Esophagus muscularis mucosa (tissue), 4 donors: ENCODE measurements at places on chromosomes 2 and 18. TPM values are rescaled to one million over a fixed set of nuclear protein-coding genes. Genes with fewer than 3 reads are reported as not detected.

- DNase-seq, result peak; percentile 37
These were observed 982 bp downstream of the HJURP start for GRCh38 chr2:233853353-233853752.

DNA sequence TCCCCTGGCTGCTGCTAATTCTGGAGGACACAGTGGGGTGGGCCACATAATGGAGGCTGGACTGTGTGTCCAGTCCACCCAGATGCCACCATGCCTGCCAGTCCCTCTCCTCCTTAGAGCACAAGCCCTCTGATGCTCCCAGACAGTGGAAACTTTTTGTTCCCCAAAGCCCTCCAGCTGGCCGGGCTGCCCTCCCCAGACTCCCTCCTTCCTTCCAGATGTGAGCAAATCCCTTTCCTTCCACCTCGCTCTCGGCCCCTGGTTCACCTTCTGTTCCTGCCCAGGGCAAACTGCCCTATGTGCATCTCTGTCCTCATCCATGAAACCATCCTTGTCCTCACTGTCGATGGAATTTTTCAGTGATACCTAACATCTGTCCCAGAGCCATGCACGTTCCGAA is 33.9 kb downstream of the LRRFIP1 start:
- no peak for DNase-seq

The ANTXR1 gene
- total RNA-seq, result 86.3 TPM

The FIGN gene
- 11.0 TPM for total RNA-seq

DNA sequence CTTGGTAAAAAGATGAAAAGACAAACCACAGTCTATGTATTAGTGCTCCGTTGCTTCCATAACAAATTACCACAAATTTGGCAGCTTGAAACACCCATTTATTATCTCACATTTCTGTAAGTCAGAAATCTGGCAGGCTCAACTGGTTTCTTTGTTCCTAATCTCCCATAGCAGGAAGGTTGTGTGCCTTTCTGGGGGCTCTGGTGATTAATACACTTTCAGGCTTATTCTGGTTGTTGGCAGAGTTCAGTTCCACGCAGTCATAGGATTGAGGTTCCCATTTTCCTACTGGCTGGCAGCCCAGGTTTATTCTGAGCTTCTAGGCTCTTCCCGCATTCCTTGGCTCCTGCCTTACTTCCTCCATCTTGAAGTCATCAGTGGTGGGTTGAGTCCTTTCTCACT is 189.3 kb downstream of the ANAPC1 start:
- DNase-seq, result no peak

GRCh38 chr2:54862742-54863141 is 139.3 kb downstream of the EML6 start:
- no peak for DNase-seq

DNA sequence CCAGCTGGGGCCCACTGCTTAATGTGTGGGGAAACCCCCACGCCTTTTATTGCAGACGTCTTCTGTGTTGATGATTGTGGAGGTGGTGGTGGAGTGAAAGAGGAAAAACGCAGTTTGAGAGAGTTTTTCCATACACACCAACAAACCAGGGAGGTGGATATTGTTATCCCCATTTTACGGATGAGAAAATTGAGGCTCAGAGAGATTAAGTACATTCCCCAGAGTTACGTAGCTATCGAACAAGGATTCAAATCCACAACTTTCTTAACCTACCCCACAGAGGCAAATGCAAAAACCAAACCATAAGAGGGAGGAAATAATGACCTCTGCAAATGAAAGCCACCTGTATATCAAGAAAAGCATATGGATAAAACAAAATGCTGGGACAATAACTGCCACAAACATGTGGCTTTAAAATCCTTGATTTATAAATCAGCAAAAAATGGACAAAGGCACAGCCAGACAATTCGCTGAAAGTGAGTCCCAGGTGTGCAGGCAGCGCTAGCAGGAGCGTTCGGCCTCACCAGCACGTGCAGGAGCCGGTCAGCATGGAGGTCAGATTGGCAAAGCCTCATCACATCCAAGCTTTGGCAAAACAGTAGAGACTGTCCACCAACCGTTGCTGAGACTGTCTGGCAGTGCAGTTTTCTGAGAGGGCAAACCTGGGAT is 12.6 kb upstream of the RAB17 start:
- no peak for DNase-seq

The ZC3H6 gene
- 13.5 TPM for total RNA-seq

The MAL gene
- total RNA-seq, result 46.2 TPM

DNA sequence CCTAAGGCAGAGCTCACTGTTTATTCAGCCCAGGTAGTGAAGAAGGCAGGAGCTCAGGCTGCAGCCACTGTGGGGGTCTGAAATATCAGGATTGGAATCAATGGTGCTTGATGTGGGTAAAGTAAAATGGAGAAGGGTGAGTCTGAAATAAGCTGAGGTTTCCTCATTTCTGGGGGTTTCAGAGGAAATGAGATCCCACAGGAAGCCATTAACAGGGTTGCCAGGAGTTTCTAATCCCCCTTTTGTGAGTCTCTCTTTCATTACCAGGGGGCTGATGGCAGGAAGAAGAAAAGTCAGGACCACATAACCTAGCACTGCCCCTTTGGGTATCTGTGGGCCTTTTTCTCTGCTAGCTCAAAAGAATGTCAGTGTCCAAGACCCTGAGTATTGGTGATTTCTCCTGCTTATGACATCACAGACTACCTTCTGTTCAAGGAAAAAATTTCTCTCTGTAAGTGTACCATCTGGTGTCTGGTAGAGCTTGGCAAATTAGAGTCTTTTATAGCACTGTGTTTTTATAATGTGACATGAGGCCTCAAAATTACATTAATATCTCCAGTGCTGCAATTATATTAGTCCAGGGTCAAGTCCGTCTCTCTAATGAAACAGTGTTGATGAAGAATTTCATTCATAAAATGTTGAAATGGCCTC is 56.0 kb downstream of the LBH start:
- DNase-seq, result no peak

The DUSP19 gene
- total RNA-seq, result 5.4 TPM

The ERFE gene
- 0.39 TPM for total RNA-seq

- DNase-seq, result peak; percentile 92
These were observed 9.0 kb downstream of the CYBRD1 start for GRCh38 chr2:171531291-171531690.

The CIB4 gene
- total RNA-seq, result not detected

GRCh38 chr2:3624059-3624794 is 29.3 kb downstream of the COLEC11 start:
- DNase-seq, result no peak

The EMILIN2 gene
- total RNA-seq, result 10.8 TPM

DNA sequence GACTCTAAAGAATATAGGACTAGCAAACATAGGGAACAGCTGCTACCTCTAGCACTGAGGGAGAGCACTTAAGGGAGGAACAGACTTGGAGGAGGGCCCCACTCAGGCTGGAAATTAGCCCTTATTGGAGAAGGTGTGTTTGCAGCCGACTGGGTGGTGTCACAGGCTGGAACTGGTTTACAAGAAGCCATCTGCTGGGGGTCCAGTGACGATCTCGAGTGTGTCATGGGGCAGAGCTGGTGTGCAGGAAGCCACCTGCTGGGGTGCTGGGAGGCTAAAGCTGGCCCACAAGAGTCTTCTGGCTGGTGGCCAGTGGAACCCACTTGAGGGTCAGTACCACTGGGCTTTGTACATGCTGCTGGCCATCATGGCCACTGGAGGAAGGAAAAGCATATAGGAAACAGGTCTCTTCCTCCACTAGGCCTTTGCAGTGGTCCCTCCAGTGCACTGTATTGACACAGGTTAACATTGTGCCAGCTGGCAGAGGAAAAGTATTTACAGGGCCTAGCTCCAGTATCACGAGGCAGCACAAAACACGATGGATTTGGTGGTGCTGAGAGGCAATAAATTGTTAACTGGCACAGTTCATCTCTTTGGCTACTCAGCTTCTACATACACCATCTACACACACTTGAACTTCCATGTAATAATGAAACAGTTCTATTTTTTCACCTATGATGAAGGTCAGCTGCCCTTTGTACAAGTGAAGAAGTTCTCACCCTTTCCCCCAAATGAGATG is 43.6 kb downstream of the MAP3K20 start:
- no peak for DNase-seq

DNA sequence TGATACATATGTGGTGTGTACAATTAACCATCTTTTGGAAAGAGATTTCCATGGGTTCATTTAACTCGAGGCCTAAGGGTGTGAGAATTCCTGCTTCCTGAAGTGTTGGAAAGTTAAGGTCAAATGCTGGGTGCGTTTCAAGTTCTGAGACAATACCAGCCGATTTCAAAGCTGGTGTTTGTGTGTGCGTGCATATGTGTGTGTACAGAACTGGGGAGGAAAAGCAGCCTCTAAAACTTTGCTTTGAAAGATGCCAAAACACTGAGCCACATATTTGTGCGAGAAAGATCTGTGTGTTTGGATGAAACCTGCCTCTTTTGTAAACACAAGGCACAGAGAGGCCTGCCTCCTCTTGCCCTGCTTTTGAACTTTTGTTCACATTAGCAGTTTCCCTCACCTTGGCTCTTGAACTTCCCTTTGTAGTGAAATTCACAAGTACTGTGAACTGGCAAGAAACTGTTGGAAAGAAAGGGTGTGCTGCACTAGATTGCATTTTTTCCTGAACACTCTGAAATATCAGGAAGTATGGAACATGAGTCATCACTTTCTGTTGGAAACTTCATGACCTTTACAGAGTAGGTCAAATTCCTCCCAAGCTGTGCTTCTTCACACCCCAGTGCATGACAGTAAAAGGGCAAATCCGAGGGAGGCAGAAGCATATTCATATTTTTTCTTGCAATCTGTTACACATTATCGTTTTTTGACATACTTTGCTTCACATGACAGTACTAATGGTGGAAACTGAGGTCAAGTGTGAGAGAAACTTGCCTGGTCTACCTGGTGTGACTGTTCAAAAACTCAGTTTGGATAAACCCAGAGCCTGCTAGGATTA is 20.0 kb upstream of the CAVIN2 start:
- no peak for DNase-seq

DNA sequence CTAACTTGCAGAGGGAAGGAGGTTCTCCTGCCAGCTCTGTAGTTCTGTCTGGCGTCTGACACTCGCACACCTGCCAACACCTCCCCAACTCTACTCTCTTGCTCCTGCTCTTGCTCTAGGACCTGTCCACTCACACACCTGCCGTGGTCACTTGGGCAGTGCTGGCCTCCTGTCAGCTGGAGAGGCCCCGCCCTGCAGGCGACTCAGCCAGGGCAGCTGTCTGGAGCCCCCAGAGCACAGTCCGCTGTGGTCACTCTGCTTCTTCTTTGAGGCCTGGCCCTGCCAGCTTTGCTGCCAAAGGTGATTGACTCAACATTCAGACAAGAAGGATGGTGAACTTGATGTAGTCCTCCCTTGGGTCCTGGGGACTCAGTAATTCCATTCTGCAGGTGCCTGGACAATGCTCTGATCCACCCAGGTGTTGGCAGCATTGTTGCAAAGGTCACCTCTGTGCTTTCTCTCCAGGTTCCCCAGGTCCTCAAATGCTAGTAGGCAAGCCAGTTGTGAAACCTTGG is 18.7 kb downstream of the TPO start:
- DNase-seq, result no peak

The OXER1 gene
- total RNA-seq, result 1.3 TPM

The CHST9 gene
- total RNA-seq, result 2.4 TPM

The CPO gene
- 0.33 TPM for total RNA-seq

The BMP10 gene
- total RNA-seq, result not detected

DNA sequence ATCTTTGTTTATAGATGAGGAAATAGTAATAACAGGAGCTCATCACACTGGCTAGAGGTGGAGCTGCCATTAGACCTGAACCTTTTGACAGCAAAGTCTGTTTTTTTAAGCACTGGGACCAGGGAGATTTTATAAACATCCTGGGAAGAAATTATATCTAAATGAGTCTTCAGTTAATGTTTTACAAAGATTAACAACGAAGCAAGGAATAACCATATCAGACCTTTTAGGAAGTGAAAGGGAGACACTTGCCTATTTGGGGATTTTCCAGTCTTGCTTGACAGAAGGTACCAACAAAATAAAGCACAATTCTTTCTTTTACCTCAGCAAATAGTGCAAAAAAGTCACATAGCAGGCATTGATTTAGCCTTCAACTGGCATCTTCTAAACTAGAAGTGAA is 777.0 kb downstream of the CPS1 start:
- DNase-seq, result no peak

GRCh38 chr2:74525717-74526648 is at the start of gene DQX1:
Gene DQX1, minus strand, starts transcription at chr2:74526231. Its CDS starts 502 bp downstream, at chr2:74525729.
- no peak for DNase-seq

DNA sequence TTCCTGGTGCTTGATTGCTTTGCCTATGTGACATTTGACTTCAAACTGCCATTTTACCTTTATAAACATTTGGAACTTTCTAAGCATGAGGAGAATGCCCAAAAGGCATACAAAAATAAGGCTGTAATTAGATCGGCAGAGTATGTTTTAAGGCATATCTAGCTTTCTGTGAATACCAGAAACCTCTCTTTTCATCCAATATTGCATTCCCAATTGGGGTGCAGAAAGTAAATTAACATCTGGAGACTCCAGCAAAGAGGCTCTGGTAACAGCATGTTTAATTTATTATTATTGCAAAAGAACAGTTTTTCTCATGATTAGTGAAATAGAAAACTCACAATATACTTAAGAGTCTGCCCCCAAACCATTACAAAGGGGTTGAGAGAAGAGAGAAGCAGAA is 32.1 kb downstream of the FRZB start:
- no peak for DNase-seq

DNA sequence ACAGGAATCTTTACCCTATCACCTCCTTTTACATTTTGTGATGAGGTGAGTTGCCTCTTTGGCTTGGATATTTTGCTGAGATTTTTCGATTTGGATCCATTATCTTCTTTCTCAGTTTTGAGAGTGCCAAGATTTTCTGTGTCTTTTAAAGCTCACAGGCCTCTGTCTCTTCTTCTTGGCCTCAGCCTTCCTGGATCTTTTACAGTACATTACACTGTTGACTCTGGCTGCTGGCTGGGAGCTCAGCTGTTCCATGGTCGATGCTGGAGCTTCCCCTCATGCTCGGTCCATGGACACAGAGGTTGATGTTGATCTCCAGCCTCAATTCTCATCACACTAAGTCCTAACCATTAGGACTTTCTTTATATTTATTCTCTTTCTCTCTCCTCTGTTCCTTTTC is 332.8 kb upstream of the UBE2E3 start:
- DNase-seq, result no peak

GRCh38 chr18:78448106-78448505 is 531.5 kb upstream of the SALL3 start:
- no peak for DNase-seq

GRCh38 chr2:234437642-234438304 is 59.1 kb downstream of the ARL4C start:
- no peak for DNase-seq

GRCh38 chr2:103292573-103292972 is 530.7 kb downstream of the TMEM182 start:
- no peak for DNase-seq

The LINC00305 gene
- total RNA-seq, result not detected

The SLC40A1 gene
- total RNA-seq, result 41.3 TPM

DNA sequence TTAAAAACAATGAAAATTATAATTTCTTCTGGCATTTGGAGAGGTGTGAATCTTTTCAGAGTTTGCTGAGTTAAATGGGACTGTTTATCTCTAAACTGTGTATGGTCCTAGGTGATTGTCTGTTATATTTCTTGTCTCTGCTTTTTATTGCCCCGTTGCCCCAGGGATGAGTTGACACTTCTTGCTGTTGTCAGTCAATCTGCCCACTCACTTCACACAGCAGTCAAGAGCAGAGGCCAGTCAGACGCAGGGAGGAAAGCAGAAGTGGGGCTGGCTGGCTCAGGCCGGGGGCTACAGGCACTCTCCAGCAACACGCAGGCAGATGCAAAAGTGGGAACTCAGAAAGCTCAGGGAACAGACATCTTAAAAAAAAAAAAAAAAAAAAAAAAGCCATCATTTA is 365.2 kb downstream of the CLIP4 start:
- DNase-seq, result no peak
